ENCODE measurements at places on chromosomes 6 and 20.

GRCh38 chr6:119511024-119511423, 161.5 kb upstream of the MAN1A1 start:
- no peak for DNase-seq

GRCh38 chr6:52497652-52498408, 77.7 kb downstream of the EFHC1 start:
- DNase-seq = no peak

- DNase-seq = no peak
Observed at GRCh38 chr6:159038914-159039884, 5.6 kb downstream of the TAGAP start.

- DNase-seq = no peak
Observed at GRCh38 chr6:149856256-149856994, 7.7 kb downstream of the LRP11 start.

- DNase-seq = no peak
Observed at GRCh38 chr20:830011-830521, 3.4 kb upstream of the FAM110A start.

GRCh38 chr6:142860498-142860897, 84.5 kb downstream of the HIVEP2 start:
- no peak for DNase-seq

GRCh38 chr6:68834551-68834950, 199.5 kb downstream of the ADGRB3 start:
- no peak for DNase-seq

DNA sequence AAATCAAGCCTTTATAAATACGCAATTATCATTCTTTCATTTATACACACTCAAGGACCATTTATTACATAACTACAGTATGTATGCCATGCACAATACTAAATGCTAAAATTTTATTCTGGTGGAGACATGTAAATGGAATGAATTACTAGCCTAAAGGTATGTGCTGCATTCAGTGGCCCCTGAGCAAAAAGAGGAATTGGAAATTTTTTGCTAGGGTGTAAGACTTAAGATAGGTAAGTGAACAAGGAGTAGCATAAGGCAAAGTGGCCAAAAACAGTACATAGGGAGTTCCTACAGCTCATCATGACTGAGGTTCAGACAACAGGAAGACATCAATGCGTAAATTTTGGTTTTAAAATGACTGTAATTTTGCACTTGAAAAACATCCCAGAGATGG, 2.3 kb upstream of the MTFR2 start:
- DNase-seq = no peak

DNA sequence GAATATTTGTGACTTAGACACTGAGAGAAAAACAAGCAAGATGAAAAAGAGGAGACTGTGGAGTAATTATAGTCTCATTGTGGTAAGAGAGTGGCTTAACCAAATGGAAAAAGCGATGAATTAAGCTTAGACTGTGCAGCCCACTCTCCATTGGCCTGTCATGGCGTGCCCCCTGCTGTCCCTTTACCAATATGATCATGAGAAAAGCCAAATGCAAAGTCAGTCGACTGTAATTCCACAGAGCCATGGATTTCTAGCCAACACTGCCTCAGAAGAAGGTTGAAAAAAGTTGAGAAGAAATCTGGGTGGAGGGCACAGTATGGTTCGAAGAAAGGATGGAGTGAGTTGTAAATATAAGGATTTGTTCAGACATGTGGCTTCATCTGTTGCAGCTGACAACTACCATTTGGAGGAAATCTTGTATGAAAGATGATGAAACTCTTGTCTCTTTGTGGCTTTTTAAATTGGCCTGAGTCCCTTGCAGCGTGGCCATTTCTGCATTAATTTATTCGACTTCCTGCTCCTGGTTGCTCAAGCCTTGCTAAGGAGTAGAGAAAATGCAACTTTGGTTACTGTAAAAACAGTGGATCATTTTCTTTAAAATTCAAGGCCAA, 251.4 kb downstream of the DOK5 start:
- no peak for DNase-seq

DNA sequence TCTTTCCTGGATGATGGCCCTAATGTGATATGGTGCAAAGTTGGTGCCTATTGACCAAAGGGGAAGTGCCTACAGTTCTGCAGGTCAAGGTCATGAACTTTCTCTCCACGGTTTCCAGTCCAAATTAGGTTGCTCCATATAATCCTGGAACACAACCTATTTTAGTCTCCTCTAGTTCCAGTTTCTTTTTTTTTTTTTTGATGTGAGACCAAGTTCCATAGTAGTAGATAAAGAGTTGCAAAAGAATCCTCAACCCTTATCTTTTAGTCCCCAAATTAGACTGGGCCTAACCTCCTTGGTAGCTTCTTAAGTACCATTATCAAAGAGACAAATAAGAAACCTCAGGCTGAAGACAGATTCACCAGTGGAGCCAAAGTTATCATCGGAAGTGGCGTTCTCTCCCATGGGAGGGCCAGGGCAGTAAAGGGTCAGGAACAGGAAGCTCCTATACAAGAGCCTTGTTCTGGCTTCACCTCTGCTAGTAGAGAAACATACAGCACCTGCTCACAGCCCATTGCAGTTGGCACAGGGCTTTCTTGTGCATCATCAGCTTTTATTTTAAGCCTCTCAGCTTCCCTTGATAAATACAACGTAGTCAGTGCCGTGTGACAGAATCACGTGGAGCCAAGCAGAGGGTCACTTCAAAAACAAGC, 132.2 kb upstream of the RREB1 start:
- no peak for DNase-seq

GRCh38 chr6:125245523-125246264, 56.1 kb downstream of the HDDC2 start:
- no peak for DNase-seq

DNA sequence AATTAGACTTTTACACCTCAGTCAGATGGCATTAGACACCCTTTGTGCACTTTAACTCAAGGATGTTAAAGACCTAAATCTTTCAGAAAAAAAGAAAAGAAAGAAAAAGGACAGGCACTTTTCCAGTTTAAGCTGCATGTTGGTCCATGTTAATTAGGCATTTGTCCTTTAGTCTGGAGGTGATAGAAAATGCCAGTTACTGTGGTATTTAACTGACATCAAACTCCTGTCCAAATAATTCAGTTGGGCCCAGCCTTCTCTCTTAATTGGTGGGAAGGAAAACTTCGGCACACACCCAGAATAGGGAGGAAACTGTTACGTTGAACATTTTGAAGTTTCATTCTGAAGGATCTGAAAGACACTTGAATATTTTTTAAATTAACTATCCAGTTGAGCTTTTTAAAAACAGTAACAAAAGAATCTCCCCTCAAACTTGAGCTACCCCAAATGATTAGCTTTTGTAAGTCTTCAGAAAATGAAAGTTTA, 30.3 kb downstream of the RREB1 start:
- DNase-seq = no peak

DNA sequence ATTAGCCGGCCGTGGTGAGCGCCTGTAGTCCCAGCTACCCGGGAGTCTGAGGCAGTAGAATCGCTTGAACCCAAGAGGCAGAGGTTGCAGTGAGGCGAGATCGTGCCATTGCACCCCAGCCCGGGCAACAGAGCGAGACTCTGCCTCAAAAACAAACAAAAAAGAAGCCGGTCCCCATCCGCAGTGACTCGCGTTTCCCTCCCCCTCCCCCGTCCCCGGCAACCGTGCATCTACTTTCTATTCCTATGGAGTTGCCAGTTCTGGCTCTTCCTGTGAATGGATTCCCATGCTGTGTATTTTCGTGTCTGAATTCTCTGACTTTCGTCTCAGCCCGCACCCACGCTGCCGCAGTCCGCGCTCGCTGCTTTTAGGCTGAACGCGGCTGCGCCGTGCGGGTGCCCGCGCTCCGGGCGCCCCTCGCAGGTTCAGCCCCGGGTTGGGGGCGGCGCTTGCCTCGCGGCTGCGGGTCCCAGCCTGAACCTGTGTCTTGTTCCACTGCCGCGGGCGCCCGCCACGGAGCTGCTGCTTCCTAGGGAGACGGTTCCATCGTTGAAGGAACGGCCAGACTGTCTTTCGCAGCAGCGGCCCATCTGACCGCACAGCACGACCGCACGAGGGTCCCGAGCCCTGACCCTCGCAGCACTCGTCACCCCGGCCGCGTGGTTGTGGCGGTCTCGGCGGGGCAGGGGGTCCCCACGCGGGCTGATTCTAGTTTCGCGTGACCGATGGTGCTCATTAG, 1.1 kb upstream of the MRGBP start:
- DNase-seq = no peak

GRCh38 chr20:48275286-48276020, 490.2 kb upstream of the SULF2 start:
- DNase-seq = no peak

- no peak for DNase-seq
Observed at GRCh38 chr6:35013701-35014100, 124.6 kb downstream of the ANKS1A start.

DNA sequence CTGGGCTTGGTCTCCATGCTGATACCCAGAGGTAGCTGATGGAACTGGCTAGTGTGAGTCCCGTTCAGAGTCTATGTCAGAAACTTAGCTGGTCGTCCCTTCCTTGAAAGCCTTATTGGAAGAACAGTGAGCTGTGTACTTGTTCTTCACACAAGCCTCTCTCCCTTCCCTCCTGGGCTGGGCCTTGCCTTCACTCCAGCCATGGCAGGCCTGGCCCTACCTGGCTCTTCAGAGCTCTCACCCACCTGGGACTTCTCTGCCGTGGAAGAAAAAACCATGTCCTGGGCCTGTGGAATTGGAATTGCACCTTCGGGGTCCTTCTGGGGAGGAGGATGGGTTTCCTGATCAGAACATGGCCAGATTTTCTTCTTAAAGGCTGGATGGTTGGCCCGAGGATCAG, 20.3 kb upstream of the ZNF831 start:
- no peak for DNase-seq

GRCh38 chr6:36979347-36979742, 6.7 kb downstream of the MTCH1 start:
- no peak for DNase-seq

GRCh38 chr20:16027686-16028085, 545.6 kb downstream of the KIF16B start:
- no peak for DNase-seq

DNA sequence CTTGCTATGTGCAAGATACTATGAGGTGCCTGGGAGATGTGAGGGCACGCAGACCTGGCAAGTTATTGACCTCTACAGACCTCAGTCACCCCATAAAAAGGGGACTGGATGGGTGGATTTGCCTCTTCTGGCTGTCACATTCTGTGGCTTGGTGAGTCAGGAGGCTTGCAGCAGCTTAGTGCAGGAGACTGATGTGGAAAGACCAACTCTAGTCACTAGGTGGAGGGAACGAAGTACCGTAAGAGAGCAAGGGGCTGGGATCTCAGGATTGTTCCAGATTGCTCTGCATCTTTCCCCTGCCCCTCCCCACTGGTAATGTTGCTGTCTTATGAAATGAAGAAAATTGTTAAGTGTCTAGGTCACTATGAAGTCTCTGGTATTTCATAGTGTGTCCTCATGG, 3.3 kb downstream of the MAPRE1 start:
- DNase-seq = no peak

GRCh38 chr6:41256383-41256782, 28.2 kb downstream of the TREML4 start:
- DNase-seq = no peak

DNA sequence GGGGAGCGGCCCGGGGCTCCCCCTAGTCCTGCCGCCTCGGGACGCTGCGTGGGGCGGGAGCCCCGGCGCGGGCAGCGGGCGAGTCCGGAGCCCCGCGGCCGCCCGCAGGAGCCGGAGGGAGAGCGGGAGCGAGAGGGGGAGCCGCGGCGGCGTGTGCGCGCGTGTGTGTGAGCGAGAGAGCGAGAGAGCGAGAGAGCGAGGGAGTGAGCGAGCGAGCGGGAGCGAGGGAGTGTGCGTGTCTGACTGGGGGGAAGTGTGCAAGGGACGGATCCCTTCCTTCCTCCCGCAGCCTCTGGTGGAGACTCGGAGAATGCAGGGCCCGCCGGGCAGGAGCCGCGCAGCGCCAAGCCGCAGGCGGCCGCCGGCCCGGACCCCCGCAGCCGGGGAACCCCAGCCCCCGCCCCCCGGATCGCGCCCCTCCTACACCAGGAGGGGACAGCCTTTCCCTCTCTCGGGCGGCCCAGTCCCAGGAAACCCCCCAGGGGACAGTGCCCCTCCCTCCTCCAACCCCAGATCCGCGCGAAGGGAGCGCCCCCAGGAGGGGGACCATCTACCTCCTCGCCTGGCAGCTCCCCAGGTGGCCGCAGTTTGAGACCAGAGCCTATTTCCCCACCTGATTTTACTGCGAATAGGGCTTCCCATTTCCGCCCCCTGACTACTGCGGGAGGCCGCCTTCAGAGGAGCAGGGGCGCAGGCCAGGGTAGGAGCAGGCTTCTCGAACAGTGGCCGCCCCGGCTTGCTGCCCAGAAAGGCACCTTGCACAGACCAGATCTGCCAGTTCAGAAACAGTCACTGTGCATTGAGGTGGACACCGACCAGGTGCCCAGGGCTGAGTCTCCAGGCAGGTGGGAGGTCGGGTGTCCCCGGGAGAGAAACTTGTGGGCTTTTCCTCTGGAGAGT, at the start of gene CDH22:
TSS of gene CDH22 (minus strand) at position 241 of the 900 bp plus-strand sequence. CDS start 57,204 bp downstream, outside the sequence.
- no peak for DNase-seq

DNA sequence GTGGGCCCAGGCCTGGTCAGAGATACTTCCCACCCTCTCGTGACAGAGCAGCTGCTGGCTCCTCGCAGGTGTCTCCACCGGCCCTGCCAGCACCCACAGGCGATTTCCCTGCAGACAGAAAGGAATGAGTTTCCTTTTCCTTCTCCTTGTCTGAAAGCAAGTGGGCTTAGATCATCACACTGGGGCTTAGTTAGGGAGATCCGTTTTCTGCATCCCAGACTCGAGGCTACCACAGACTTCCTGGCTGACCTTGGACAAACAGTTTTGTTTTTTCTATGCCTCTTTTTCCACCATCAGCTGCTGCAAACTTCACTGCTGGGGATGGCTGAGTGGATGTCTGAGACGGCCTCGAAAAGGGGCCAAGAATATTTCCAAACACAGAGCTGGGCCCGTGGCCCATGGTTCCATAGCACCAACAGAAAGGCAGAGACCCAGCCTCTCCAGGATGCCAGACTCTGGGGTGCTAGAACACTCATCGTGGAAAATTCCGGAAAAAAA, 86.5 kb downstream of the BANF2 start:
- DNase-seq = no peak

DNA sequence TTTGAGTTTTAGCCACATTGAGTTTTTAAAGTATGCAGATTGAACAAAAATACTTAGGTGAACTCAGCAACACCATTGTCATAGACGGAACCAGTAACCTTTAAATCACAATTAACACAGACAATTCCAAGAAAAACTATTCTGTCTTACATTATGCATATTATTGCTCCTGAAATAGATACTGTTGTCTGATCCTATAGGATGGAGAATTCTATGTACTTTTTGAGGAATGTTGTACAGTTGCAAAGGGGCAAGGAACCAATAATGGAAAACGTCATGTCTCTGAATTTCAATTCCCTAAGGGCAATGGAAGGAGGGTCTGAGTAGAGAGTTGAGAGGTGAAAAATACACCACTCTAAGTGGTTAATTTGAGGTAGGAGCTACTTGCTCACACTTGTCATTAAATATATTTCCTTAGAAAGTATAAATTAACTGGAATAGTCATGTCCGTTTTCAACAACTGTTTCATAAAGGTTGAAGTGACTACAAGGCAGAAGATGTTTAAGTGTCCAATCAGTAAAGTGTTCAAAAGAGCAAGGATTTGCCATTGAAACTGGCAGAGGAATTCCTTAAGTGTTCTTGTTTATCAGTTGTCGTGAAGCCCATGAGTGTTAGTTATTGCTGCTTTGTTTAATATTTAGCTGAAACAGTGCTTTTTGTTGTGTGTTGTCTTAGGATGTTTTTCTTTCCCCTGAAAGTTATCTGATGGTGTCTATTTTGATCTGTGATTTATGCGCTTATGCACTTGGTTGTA, 1.3 kb downstream of the NKAIN2 start:
- DNase-seq = no peak

All from esophagus squamous epithelium (tissue), 5 donors.